ENCODE measurements at places on chromosomes 6 and 20.

- no peak for DNase-seq
Measured at GRCh38 chr6:62037445-62037844, 248.6 kb downstream of the KHDRBS2 start.

GRCh38 chr6:137907170-137907569, 40.1 kb downstream of the TNFAIP3 start:
- no peak for DNase-seq

DNA sequence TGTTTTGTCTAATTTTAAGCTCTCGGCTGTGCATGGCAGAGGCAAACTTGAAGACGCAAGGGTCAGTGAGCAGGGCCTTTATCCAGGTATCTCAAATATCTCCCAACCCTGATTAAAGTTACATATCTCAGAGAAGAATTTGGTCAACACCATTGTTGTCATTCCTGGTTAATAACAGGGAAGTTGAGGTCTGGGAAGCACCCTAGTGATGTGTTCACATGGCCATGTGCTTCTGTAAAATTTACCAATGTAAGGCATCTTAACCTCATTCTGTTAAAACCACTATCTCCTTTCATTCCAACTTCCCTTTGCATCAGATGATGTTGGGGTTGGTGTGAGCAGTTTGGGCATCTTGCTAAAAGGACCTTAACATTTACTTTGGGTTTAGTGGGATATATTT, 4.0 kb upstream of the FAM110A start:
- no peak for DNase-seq

GRCh38 chr6:76553256-76553655, 480.8 kb upstream of the IMPG1 start:
- no peak for DNase-seq

DNA sequence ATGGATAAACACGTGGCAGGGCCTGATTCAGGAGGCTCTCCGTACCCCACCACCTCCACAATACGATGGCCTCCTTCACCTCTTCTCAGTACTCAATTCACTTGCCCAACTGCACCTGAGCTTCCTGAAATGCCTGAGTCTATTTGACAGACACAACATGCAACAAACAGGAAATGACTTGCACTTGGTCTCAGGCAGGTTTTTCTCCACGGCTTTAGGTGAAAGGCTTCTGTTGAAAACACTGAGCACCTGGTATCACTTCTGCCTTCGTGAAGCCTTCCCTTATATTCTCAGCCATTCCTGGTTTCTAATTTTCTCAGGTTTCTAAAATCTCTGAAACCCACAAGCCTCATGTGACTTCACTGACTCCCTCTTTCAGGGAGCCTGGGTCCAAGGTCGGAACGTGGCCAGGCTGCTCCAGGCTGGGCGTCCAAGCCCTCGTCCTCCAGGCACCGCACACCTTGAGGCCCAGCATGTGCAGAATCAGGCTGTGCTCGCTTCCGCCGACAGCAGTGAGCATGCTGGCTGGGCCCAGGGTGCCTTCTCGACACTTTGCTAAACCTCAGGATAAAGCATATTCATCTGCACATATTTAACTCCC, 34.7 kb downstream of the TAF4 start:
- no peak for DNase-seq

DNA sequence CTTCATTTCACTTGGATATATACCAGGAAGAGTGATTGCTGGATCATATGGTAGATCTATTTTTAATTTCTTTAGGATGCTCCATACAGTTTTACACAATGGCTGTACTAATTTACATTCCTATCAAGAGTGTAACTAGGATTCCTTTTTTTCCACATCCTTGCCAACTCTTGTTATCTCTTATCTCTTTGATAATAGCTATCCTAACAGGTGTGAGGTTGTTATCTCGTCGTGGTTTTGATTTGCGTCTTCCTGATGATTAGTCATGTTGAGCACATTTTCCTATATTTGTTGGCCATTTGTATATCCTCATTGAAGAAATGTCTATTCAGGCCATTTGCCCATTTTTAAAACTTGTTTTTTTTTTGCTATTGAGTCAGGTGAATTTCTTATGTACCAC, 552.4 kb downstream of the RFPL4B start:
- no peak for DNase-seq

DNA sequence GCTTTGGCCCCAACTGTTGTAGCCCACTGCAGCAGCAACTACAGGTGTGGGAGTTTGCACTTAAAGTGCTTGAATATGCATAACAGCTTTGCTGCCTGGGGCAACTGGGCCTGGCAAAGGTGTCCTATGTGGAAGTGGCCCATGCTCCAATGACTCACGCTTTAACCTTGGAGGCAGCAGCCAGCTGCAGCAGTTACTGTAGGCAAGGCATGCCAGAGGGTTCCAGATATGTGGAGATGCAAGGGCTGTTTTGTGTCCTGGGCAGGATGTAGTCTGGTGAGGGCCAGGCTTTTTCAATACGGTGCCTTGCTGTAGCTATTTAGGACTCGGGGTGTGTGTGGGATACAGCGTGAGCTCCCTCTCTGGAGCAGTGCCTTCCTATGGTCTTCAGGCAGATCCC, 150.3 kb downstream of the NKAIN2 start:
- DNase-seq, result no peak

DNA sequence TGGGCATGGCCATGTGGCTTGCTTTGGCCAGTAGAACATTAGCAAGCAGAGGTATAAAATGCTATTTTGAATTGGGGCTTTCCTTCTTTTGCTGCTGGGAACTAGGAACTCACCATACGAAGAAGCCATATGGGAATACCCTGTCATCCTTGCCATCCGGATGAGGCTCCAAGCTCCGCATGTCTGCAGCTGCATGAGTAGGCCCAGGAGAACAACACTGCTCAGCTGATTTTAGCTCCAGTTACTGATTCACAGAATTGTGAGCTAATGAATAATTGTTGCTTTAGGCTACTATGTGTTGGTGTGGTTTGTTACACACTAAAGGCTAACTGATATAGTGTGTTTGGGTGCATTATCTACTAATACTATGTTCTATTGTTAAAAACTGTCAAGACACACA, 2.7 kb upstream of the PLCB4 start:
- no peak for DNase-seq

- DNase-seq, result no peak
Measured at GRCh38 chr6:125300992-125301434, 754 bp downstream of the HDDC2 start.

- DNase-seq, result no peak
Measured at GRCh38 chr6:138250513-138251247, 32.4 kb upstream of the PBOV1 start.

DNA sequence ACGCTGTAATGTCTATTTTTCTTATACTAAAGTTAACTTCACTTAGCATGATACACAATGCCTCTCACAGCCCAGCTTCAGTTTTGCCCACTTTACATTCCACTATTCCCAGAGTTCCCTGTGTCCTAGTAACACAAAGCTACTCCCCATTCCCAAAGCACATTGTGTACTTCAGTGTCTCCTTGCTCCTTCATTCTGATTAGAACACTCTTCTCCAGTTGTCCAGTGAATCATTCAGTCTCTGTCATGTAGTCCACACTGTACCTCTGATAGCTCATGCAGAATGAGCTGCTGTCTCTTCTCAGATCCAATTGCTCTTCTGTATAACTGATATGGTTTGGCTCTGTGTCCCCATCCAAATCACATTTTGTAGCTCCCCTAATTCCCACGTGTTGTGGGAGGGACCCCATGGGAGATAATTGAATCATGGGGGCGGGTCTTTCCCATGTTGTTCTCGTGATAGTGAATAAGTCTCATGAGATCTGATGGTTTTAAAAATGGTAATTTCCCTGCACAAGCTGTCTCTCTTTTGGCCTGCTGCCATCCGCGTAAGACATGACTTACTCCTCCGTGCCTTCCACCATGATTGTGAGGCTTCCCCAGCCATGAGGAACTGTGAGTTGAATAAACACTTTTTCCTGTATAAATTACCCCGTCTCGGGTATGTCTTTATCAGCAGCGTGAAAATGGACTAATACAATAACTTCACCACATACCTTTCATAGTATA, 2.1 kb upstream of the TMX4 start:
- no peak for DNase-seq

All from LNCaP clone FGC (cell line).